ENCODE measurements at places on chromosomes 13 and 19.

DNA sequence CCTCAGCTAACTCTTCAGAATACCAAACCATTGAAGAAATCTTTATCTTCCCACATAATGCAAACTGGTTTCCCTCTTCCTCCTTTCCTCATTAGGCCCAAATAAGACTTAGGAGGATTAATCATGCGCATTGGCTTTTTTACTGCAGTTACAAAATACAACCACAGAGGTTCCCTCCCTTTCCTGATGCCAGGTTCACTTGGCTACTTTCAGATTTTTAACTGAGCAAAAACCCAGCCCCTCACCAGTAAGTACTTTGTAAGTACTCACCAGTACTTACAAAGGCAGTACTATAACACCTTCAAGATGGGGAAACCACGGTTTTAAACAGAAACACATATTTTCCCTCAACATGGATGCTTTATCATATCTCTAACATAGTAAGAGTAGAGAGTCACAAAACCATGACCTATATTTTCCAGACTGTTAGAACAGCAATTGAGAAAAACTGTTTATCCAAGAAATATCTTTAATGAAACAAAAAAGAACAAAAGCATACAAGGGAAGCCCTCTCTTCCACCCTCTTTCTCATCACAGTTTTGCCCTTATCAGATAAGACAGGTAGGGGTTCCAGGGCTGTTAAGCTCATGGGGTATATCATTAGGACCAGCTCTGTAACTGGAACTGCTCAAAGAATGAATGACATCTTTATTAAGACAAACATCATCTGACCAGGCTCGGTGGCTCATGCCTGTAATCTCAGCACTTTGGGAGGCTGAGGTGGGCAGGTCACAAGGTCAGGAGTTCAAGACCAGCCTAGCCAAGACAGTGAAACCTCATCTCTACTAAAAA, 12.7 kb downstream of the FOXO1 start:
- DNase-seq: no peak

- no peak for DNase-seq
These were observed 16.0 kb downstream of the IRGC start for GRCh38 chr19:43731846-43732245.

DNA sequence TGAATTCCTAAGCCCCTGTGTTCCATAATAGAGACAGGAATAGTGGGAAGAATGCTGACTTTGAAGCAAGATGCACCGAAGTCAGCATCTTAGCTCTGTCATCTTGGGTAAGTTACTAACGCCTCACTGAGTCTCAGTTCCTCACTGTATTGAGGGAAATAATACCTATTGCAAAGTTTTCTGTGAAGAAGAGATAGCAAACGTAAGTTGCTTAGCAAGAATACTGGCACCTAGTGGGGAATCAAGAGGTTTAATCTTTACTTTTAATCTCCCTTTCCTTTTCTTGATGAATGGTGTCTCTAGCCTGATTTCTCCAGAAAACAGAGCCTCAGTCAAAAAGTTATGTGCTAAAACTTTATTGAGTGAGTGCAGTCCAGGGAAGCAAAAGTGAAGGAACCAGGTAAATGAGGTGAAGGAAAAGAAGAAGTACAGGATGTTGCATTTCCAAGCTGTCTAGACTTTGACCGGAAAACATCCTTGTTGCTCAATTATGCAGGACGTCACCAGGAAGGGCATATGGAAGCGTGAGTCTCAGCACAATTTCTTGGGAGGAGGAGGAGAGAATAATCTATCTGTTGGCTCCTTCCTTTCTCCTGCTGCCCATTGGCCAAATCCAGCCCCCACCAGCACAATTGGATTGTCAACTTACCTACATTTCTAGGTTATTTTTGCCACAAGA, 210.0 kb downstream of the B3GLCT start:
- DNase-seq: no peak

DNA sequence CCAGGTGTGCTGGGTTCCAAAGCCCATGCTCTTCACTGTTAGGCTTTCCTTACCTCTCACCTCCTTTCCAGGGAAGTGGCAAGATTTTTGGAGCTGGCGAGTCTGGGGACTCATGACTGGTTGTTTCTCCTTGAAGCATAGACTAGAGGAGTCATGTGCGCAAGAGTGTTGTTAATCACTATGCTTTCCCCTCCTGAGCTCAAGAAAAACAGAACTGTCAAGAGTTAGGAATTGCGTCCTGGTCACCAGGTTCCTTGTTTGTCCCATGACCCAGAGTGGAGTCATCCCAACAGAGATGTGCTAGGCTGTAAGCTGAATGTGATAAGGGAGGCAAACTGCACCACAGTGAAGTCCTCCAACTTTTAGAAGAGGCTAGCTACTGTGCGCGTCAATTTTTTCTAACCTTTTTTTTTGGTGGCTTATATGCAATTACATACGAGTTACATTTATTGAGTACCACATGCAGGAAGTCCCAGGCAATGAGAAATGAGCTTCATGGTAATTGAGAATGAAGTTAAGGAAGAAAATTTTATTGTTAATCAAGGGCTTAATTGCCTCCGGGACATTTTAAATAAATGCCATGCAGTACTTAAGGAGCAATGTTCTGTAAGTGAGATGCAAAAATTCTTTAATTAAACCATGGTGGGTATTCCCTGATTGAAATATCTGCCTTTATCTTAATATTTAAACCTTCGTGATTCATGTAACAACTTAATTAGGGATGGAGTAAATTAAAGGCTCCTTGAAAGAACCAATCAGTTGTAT, 233.9 kb downstream of the ZIC5 start:
- DNase-seq: no peak

GRCh38 chr19:39941615-39942365, 7.4 kb upstream of the FCGBP start:
- peak; percentile 38 for DNase-seq

DNA sequence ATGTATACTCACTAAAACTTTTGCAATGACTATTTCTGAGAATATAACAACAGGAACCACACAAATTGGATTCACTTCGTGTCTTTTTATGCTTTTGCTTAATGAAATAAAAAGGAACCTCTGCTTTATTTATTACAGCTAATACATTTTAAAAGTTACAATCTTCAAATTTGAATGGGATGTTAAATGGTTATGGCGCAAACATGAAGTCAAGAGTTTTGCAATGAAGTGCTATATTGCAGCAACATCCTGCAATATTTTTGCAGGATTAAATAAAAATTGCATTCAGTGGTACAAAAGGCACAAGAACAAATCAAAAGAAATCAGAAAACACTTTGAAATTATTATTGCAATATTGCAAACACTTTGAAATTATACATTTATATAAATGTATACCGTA, 1519.0 kb upstream of the MIR17HG start:
- no peak for DNase-seq

GRCh38 chr13:29073755-29074154, 253.6 kb downstream of the MTUS2 start:
- DNase-seq: no peak

DNA sequence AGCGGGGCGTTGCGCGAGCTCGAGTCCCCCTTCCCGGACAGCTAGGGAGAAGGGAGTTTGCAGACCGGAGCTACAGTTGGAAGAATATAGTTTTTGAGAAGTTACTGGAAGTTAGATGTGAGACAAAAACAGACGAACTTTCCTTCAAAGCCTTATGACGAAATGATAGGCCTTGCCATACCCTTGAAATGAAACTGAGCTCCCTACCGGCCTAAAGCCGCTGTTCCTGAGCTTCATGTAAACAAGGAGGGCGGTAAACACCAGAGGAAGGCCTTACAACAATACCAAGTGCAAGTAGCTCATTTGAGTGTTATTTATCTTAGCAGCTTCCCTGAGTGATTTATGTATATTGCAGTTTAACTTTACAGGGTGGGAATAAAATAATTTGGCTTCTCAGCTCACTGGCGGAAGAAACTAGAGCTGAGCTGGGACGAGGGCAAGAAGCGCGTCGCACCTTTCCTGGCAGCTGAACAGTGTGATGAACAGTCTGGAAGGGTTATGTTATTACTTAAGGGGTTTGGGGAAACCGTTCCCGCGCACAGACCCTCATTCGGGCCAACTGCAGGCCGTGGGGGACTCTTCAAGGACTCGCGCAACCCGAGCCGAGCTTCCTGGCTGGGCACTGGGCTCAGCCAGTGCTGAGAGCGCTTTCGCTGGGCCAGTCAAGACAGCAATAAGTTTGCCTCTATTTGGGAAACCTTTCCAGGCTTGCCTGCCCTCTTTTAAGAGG, 111.2 kb downstream of the KCNRG start:
- DNase-seq: no peak

- DNase-seq: no peak
These were observed 7.2 kb downstream of the SLITRK5 start for GRCh38 chr13:87678372-87678752.

- no peak for DNase-seq
These were observed 824.0 kb downstream of the PCDH9 start for GRCh38 chr13:66405908-66406802.

- DNase-seq: no peak
These were observed 19.7 kb upstream of the CPB2 start for GRCh38 chr13:46124531-46124966.

DNA sequence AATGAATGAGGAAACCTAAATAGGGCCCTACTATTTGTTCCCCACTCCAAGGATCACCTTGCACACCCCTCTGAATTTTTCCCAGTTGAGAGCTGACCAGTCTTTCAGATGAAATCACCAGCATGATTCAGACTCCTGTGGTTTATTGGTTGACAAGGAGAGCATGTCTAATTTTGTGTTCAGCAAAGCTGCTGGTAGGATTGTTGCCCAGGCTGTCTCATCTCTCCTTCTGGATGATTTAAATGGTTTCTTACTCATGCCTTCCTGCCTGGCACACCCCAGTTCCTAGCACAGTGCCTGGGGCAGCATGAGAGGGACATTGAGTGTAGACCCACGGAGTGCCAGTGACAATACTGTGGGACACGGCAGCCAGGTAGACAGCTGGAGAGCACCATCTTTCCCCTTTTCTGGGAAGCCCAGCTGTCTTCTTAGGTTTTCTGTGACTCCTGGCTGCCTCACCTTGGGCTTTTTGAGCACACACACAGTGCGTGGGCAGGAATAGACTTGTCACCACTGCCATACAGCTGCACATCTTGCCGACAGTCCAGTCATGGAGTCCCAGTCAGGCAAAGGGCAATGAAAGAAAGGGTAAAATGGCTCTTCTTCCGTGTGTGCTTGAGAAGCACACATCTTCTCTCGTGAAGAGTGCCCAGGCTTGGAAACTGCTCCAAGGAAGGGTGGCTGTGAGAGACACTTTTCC, 12.3 kb downstream of the FGF9 start:
- no peak for DNase-seq

GRCh38 chr13:105956921-105957320, 578.5 kb downstream of the EFNB2 start:
- DNase-seq: no peak

DNA sequence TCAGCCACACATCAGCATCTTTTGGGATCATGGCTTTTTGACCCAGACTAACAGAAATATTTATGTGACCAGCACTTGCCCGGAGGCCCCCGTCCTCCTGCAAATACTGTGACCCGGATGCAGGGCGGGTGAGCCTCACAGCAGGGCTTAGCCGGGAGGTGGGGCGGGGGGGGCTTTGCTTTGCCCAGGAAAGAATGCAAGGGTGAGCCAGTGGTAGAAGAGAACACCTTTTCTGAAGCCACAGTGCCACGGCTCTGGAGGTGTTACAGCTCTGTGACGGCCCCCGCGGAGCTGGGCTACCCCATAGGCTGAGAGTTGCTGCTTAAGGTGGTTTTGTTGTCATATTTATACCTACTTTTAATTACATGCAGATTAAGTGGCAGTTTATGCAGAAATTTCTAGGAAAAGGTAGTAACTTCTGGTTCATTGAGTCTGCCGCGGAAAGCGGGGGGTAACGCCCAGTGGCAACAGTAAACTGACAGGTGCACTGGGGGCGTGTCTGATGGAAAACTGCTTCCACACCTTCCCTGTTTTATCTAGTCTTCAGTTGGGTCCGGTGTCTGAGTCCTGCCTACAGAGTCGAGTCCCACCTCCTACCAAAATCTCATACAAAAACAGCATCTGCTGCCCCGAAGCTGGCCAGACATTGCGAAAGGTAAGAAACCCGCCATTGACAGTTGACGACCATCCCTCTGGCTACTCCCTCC, 187.9 kb downstream of the TEX29 start:
- no peak for DNase-seq

- DNase-seq: no peak
These were observed 661 bp downstream of the FREM2 start for GRCh38 chr13:38687246-38688229.

GRCh38 chr19:55270172-55270942, 9.6 kb downstream of the HSPBP1 start:
- no peak for DNase-seq

GRCh38 chr19:6697291-6697690, 23.2 kb downstream of the C3 start:
- no peak for DNase-seq

DNA sequence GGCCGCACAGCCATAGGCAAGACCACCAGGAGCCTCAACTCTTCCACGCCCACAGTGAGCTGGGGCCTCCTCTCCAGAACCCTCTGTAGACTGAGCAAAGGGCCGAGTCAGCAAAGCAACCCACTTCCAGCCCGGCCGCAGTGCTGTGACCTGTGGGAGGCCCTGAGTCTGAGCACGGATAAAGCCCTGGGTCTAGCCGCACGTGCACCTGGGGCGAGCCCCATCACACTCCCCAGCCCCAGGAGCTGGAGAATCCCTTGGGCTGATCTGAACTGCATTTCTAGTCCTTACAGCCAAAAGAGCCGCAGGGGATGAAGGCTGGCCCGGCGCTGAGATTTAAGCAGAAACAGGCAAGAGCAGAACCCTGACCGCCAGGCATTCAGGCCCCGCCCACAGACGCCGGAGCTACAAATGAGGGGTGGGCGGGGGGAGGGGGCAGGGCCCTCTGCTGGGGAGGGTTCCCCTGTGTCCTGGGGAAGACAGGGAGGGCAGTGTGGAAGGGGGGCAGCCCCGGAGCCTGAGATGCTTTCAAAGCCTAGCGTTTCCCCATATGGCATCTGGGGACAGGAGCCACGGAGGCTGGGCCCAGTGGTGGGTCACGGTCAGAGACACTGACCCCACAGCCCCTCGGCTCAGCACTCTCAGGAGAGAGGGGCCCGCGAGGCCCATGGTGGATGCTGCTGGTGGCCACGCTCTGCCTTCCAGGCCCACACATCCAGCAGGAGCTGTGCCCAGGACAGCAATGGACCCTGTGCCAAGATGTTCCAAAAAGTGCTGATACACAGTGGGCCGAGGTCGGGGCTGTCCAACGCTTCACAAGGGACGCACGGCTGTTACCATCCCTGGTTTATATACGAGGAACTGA, 4.9 kb downstream of the TMEM259 start:
- no peak for DNase-seq
